ENCODE measurements at places on chromosomes 5 and 9.

- no peak for DNase-seq
Observed at GRCh38 chr9:8706998-8707397, 907.4 kb upstream of the DMAC1 start.

- no peak for DNase-seq
Observed at GRCh38 chr9:133703591-133704399, 34.4 kb downstream of the SARDH start.

DNA sequence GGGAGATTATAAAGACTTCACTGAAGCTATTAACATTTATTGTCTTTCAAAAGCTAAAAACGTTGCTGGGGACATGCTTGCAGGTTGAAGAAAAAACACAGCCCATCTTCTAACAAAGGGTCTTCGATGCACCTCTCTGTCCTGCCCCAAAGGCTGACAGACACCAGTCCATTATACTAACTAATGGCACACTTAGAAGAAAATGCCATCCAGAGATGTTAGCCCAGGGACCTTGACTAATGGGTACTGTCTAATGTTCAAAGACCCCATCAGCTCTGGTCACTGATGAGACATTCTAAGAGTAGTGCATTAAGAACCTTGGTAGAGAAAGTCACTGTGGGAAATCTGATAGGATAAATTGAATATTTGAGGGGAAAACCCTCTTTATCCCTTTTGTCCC is 124.9 kb downstream of the EBF1 start:
- no peak for DNase-seq

DNA sequence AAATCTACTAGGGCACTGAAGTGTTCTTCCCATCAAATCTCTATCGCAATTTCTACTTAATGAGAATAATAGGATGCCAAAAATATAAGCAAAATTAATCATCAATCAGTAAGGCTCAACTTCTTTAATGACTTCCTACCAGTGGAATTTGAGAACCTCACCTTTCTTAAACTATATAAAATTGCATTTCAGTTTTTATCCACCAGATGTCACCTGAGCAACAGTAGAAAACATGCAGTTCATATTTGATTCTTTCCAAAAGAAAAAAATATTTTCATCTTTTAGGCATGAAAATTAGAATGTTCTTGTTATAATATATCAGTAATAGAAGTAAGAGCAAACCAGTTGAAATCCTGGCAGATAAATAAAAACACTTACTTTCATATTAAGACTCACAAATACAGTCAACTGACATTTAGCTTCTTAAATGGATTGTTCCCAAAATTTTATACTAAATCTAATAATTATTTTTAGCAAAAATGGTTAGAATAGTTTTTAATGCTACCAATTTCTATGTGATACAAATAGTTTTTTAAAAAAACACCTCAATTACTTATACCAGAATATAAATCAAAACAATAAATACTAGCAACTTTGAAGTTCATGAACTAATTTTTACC is 13.4 kb upstream of the CCDC112 start:
- no peak for DNase-seq

- DNase-seq, result no peak
Observed at GRCh38 chr5:81288021-81288433, 13.4 kb upstream of the ZCCHC9 start.

- no peak for DNase-seq
Observed at GRCh38 chr9:89495824-89496560, 1.9 kb downstream of the SEMA4D start.

DNA sequence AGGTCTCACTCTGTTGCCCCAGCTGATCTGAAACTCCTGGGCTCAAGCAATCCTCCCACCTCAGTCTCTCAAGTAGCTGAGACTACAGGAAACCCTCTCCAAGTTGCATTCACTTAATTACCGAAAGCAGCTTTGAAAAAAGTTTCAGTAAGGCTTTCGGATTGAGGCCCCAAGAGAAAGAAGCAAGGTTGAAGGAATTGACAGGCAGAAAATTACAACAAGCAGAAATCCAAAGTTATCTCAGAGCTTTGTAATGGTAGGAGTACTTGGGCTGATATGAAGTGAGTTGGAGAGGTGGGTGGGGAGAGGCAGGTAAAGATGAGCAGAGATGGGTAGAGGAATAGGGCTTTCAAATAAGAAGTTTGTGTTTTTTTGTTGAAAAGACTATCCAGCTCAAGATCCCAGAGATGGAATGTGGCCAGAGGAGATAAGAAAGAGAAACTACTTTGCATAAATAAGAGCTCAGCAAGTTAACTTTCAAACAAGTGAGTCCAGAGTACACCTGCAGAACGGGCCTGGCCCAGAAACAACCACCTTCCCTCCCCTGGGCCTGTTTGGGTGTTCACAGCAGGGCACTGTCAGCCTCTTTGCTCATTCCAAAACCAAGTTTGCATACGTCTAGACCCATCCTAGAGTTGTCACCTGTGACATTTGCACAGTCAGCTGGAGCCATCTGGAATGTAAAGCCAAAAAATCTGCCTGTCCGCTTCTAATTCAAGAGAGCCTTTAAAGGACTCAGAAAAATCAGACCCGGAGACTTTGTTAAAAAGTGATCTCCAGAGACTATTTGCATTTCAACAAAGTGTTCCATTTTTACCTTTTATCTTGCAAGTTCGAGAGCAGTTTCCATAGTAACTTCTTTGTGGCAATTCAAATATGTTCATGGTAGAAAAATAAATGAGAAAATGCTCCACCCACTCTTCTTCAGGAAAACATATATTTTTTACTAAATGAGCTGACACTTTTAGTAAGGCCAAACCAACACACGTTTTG is 2.2 kb upstream of the CLINT1 start:
- DNase-seq, result no peak

- no peak for DNase-seq
Observed at GRCh38 chr9:87109851-87110250, 162.5 kb upstream of the GAS1 start.

DNA sequence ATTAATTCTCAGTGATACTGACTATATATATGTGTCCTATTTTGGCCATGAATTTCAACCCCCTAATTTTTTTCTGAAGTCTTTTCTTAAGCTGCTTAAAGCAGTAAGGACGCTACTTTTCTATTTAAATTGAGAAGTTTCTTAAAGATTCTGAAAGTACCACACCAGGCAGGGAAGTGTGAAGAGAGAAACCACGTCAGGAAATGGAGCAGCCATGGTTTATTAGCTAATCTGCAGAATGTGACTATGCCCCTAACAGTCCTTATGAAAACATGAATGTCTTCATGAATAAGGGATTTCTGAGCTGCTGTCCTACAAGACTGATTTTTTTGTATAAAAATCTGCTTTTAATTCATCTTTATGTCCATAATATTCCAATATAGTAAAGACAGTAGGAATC is 1724.3 kb upstream of the C9orf72 start:
- DNase-seq, result no peak

DNA sequence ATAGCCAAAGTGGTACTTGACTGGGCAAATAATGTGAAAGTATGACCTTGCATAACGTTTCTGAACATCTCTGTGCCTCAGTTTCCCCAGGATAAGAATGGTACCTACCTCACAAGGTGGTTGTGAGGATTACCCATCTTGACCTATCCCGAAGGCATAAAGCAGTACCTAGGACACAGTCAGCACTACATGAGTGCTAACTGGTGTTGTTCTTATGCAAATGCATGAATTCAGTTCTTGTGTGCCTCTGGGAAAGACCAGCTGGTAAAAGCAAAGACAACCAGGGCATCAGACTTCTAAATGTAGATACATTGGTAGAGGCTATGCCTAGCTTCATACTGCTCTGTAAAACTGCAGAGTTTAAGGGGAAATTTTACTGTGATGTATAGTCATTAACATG is 21.8 kb upstream of the TMEM252 start:
- DNase-seq, result no peak

GRCh38 chr5:141476132-141476911 is 556 bp downstream of the PCDHGC3 start:
- no peak for DNase-seq

- no peak for DNase-seq
Observed at GRCh38 chr9:136247947-136248637, 2.5 kb upstream of the QSOX2 start.

- no peak for DNase-seq
Observed at GRCh38 chr5:64865662-64866061, 96.9 kb downstream of the CWC27 start.

GRCh38 chr5:54285686-54286085 is 24.7 kb downstream of the ARL15 start:
- DNase-seq, result no peak

- DNase-seq, result no peak
Observed at GRCh38 chr5:94010814-94011213, 269.4 kb upstream of the POU5F2 start.

- peak; percentile 33 for DNase-seq
Observed at GRCh38 chr9:7579351-7579750, 220.2 kb downstream of the DMAC1 start.

DNA sequence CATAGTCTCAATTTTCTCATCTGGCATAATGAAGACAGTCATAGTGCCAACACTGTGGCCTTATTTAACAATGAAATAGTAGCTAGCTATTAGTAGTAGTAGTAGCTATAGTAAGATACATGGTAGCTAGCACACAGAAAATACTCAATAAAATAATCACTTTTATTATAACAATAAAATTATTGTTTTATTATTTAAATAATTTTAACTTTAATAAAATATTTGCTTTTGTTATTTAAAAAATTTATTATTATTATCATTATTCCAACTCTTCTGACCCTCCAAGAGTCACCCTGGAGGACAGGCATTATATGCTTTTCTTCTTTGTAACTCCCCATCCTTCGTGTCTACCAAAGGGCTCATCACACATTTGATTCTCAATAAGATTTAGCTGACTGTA is 252.1 kb downstream of the TRIM32 start:
- no peak for DNase-seq

DNA sequence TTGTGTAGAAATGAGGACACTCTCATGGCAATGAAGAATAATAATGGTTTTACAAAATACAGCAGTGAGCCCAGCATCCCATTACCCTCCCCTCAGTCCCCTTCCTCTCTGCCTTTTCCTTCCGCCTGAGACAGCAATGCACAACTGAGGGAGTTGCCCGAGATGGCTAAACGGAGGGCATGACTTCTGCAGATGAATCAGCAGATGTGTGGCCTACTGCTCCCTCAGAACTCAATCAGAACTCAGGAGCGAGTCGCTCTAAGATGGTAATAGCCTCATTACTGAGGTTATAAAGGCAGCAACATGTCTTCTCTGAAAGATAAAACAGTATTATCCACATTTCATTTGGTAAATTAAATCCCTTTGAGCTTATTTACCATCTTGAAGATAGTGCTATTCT is 326.6 kb downstream of the ENC1 start:
- no peak for DNase-seq

GRCh38 chr5:144187699-144188294 is 17.1 kb downstream of the KCTD16 start:
- DNase-seq, result no peak

DNA sequence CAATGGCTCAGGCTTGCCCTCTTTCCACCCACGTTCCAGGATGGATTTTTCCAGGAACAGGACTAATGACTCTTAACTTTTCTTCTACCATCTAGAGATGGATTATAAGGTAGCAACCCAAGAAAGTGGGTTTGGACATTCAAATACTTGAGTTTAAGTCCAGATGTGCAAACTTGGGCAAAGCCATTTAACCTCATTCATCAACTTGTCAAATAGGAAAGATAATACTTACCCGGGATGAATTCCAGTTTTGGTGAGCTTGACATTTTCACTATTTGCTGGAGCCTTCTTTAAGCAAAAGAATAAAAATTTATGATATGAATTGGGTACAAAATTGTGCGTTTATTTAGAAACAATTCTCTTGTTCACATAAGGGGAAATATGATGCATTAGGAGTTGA is 44.3 kb upstream of the ZBED3 start:
- DNase-seq, result no peak

GRCh38 chr5:55540525-55540924 is 5.8 kb upstream of the PLPP1 start:
- no peak for DNase-seq

- no peak for DNase-seq
Observed at GRCh38 chr5:34667705-34668104, 11.6 kb downstream of the RAI14 start.

DNA sequence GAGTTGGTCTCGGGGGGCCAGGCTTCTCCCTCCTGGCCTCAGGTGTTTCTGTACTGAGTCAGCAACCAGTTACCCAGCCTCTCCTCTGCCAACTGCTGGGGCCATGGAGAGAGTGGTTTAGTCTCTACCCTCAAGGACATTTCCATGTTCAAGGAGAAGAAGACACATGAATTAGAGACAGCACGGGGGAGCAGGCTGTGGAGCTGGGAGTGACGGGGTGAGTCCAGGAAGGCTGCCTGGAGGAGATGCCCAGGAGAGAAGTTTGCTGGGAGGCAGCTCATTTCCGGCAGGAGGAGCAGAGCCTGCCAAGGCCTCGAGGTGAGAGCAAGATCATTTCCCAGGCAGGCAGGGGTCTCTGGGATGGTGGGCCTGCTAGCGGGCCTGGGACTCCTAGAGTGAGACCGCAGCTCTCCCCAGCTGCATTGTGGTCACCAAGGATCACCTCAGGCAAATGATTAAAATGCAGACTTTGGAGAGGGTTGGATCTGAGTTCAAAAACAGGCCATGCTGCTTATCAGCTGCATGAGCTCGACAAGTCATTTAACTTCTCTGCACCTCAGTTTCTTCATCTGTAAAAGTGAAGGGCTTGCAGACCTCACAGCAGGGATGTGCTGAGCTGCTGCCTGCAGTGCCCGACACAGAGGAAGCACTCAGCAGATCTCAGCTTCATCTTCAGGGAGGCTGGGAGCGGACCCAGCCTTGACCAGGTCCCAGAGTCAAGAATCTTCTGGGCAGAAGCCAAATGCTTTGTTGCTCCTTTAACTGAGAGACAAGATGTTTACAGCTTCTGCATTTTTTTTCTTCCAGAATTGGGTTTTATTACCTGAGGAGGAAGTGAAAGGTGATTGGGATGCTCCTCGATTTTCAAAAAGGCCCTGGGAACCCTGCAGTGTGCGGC is 35.2 kb downstream of the NEK6 start:
- DNase-seq, result no peak

DNA sequence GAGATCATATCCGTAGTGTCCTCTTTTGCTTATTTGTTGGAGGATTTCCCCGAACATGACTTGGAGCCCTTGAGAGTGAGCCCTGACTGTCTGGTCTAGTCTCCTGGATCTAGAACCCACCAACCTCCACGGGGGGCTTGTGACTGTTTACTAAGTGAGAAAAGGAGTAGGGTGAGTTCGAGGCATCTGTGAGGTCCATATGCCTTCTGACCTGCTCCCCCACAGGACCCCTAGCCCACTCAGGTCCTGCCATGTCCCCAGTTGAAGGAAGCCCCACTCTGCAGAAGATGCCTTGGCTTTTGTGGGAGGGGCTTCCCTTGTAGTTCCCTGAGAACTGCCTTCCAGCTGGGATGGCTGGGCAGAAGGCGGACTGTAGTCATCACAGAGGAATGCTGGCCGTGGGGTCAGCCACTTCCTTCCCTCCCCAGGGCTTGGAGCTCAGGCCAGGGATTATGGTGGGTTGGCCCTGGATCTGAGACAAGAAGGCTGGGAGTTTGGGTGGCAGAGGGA is 7.0 kb upstream of the IRF1 start:
- DNase-seq, result peak; percentile 14

All from D341Med (cell line).